ENCODE measurements at places on chromosomes 1 and 21.

- DNase-seq, result no peak
Observed at GRCh38 chr1:176157995-176158394, 49.1 kb downstream of the COP1 start.

- no peak for DNase-seq
Observed at GRCh38 chr1:93585059-93585966, 96.3 kb downstream of the BCAR3 start.

DNA sequence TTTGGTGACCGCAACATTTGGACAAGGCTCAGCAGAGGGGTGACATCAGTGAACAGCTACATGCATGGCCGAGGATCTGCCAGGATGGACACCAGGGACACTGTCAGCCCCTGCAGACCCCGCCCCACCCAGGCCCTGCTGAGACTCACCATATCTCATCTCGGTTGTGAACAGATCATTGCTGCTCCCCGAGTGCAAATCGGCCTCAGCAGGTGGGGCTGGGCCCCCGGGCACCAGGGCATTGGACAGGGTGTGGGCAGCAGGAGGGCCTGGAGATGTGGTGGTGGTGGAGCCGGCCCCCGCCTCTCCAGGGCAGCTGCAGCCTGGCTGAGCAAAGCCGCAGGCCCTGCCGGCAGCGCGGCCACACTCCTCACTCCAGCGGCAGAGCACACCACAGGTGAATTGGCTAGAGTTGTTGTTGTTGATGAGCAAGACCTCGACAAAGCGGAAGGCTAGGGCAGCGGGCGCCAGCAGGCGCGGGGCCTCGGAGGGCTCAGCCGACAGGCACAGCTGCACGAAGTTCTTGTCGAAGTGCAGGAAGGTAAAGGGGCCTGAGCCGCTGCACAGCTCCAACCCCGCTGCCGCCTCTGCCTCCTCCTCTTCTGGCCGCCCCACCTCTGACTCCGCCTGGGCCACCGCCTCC lies 8.2 kb downstream of the ADGRB2 start:
- DNase-seq, result no peak

GRCh38 chr1:5947071-5947821 lies 45.0 kb downstream of the NPHP4 start:
- DNase-seq, result no peak

GRCh38 chr1:92326681-92327080 lies 27.8 kb downstream of the RPAP2 start:
- DNase-seq, result no peak

- DNase-seq, result no peak
Observed at GRCh38 chr1:53606197-53606596, 132.8 kb downstream of the GLIS1 start.

- no peak for DNase-seq
Observed at GRCh38 chr1:11923069-11923826, 3.0 kb downstream of the KIAA2013 start.

GRCh38 chr1:234602334-234603220 lies 7.4 kb downstream of the IRF2BP2 start:
- DNase-seq, result peak; percentile 57

DNA sequence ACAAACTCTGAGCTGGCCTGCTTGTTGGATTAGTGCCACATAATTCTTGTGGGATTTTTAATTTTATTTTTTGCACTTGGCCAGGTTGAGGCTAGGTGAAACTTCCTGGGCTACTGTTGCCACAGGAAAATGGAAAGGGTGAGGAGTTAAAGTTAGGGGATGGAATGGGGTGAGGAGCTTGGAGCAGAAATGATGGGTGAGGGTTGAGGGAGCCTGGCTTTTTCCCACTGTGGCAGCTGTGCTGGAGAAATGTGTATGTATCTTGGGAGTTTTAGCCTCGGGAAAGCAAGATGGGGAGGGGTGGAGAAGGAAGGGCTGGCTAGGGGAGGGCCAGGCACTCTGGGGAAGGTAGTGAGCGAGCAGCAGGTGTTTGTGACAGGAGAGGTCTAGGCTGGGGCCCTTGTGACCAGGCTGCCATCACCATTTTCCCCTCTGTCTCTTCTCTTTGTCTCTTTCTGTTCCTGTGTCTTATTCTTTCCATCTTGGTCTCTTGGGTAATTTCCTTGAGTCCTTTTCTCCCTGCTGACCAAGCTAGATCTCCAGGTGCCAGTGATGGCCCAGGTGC lies 2.0 kb downstream of the ZNF687 start:
- DNase-seq, result no peak

DNA sequence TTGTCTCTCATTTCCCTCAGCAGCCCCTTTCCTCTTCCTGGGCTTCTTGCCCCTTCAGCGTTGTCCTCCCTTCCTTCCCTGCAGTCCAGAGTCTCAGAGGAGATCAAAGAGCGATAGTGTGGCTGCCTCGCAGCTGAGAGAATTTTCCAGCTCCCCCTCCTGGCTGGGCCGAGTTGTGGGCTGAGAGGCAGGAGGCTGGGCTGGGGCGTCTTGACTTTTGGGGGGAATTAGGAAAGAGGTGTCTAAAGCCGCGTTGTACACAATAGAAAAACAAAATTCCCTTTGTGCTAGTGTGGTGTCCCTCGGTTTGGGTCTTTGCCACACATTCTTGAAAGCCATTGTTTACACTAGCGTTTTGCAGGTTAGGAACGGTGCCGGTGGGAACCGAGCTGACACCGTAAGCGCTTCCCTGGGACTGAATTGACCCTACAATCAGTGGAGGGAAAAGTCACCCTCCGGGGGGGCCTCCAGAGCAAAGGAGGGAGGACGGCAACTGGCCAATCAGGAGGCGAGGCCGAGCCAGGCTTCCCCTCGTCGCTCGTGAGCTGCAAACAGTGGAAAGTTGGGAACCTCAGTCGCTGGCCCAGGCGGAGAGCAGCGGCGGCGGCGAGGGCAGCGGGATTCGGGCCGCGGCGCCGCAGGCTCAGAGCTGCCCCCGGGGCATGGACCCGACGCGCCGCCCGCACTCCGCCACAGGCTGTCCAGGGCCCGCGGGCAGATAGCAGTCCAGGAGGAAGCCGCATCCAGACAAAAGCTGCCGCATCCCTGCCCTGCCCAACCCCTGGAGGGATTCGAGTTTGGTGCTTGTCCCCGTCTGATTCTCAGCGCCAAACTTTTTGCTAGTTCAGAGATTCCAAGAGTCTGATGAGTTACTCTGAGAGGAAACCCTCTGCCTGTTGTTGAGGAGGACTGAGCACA lies at the start of gene HMCN1:
HMCN1 (plus strand) TSS at position 574 of the 918 bp plus-strand sequence. CDS start 389 bp downstream, outside the sequence.
- DNase-seq, result peak; percentile 14

- no peak for DNase-seq
Observed at GRCh38 chr1:240312872-240313271, 221.2 kb downstream of the FMN2 start.

DNA sequence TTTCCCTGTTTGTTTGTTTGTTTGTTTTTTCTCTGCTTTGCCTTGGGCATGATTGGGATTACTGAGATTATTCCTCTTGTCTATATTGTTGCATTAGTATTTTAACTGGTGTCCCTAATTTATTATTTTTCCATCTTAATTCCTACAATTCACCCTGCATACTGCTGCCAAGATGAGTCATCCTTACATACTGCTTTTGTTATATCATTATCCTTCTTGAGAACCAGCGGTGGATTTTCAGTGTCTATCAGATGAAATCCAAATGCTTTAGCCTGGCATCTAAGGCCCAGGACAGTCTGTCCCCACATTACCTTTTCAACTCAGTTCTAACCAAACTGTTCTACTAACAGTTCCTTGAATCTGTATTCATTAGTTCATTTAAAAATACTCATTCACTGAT lies 101.7 kb downstream of the OLFML2B start:
- DNase-seq, result no peak

DNA sequence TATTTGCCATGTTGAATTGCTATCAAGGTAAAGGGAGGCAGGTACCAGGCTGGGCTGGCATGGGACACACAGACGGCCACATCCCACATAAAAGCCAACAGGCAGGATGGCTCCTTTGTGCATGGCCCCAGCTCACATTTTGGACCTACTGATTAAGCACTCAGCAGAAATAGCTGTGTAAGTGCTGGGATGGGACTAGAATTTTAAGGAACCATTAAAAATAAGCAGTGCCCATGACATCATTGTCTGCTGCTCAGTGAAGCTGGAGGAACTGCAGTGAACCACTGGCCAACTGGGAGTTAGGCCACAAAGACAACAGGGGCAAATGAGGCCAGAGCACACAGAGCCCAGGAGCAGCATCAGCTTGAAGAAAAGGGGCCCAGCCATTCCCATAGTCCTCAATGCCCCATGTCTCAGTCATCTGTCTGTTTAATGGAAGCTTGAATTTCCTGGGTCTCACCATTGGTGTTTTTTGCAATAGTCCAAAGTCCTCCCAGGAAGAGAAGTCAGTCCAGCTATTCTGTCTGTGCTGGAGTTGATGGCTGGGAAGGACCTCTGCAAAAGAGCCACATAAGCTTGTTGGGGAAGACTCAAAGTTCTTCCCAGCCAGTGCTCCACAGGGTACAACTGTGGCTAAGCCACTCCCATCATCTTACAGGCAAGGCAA lies 45.3 kb upstream of the TNR start:
- DNase-seq, result no peak

GRCh38 chr1:208731981-208732821 lies 488.0 kb upstream of the PLXNA2 start:
- no peak for DNase-seq

- no peak for DNase-seq
Observed at GRCh38 chr1:9360371-9361064, 67.8 kb downstream of the SPSB1 start.

DNA sequence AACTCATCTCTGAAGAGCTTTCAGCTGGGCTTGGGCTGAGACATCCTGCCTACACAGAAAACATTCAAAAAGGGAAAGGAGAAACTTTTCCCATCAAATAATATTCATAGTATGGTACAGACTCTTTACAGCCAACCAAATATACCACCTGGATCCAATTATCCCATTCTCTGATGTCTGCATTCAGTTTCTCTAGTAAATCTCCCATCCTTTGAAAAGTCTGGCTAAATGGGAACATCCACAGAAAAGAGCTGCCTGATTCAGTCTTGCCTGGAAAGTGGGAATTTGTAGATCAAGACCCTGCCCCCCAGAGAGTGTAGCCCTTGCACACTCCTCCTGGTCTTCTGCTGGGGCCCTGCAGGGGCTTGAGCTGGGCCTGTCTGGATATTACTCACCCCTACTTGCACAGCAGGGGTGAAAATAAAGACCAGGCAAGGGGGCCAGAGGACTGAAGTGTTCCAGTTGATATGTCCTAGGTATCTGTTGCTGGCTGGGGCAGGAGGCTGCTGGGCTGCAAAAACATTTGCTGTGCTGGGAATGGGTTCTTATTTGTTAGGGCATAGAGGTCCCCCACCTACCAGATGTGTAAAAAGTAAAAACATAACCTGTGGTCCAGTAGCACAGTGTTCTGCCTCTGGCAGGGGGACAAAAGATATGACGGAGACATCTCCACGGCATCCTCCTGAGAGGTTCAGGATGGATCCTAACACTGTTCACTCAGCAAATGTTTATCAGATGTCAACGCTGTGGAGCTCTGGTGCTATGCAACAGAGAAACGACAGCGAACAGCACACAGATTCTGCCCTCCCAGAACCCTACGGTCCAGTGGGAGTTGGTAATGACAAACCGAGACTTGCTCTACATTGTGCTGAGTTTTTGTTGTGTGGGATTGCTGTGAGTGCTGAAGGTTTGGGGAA lies 140.3 kb downstream of the PLXNA2 start:
- no peak for DNase-seq

DNA sequence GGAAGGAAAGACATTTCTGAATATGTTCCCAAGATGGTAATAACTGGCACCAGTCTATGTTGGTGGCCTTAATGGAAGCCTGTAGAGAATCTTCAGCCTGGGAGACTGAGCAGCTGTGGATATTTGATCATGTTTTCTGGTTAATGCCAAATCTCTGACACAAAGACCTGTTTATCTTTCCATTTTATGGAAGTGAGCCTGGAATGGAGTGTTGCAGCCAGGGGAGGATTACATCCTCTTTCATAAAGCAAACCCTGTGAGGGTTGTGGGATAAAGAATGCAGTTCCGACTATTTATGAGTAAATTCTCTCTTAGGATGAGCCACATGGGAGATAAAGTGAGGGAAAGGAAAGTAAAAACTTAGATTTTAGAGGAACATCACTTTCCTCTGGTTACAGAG lies 144.1 kb downstream of the PCP4 start:
- DNase-seq, result no peak

DNA sequence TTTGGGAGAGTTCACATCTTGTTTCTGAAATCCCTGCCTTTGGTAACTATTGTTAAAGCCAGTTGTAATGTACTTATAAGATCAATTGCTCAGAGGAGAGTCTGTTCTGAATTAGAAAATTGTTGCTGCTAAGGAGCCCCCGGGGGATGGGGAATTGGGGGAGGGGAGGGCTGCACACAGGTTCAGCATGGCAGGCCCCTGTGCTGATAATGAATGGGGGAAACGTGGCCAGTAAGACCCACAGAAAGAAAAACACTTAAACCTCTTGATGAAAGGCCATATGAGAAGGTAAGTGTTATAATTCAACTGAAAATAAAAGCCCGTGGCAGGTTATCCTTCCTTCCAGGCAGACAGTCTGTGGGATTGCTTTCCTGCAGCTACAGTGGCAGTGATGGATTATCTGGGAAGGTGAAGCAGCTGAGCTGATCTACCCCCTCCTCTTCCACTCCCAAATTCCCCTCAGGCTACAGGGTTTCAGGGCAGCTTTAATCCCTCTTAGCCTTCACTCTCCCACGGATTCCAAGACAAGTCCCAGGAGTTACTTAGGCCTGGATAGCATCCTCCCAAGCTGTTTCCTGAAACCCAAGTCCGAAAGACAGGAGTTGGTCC lies 398.8 kb downstream of the TBX15 start:
- no peak for DNase-seq

- no peak for DNase-seq
Observed at GRCh38 chr1:24253571-24253970, 65.6 kb upstream of the GRHL3 start.

DNA sequence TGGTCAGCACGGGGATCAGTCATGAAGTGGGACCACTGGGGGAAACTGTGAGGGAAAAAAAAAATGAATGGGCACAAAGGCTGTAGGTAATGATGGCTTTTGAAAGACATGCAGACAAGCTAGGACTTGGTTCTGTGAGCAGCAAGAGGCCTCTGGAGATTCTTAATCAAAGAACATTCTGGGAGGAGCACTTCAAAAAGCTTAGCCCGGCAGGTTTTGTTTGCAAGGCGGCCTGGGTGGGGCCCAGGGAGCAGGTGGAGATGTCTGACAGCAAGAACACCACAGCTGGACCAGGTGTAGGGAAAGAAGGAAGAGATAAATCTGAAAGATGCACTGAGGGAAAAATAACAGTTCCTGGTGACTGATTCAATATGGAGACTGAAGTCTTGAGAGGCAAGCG lies 6.0 kb downstream of the TEX35 start:
- DNase-seq, result no peak

GRCh38 chr21:42375506-42375905 lies 9.2 kb upstream of the TFF1 start:
- no peak for DNase-seq

DNA sequence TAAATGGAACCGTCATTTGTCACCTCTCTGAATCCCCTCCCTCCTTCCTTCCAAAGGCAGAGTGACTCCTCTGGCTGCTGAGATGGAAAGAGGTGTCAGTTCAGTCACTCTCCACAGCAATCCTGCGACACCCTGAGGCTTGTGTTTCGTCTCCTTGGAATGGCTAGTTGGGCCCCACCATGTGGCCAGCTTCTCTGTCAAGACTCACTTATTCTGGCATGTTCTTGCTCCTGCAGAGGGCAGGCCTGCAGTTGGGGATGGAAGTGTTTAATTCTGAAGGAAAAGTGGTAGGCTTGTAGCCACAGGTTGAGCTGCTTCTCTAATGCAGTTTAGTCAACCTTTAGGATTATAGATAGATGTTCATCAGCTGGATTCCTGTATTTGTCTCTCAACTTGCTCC lies 149.6 kb downstream of the LMO4 start:
- DNase-seq, result no peak
